ENCODE measurements at places on chromosomes 4 and X.

- no peak for DNase-seq
Measured at GRCh38 chrX:10795721-10796120, 175.3 kb upstream of the MID1 start.

GRCh38 chr4:108029016-108029720, 39.5 kb downstream of the HADH start:
- DNase-seq = no peak

DNA sequence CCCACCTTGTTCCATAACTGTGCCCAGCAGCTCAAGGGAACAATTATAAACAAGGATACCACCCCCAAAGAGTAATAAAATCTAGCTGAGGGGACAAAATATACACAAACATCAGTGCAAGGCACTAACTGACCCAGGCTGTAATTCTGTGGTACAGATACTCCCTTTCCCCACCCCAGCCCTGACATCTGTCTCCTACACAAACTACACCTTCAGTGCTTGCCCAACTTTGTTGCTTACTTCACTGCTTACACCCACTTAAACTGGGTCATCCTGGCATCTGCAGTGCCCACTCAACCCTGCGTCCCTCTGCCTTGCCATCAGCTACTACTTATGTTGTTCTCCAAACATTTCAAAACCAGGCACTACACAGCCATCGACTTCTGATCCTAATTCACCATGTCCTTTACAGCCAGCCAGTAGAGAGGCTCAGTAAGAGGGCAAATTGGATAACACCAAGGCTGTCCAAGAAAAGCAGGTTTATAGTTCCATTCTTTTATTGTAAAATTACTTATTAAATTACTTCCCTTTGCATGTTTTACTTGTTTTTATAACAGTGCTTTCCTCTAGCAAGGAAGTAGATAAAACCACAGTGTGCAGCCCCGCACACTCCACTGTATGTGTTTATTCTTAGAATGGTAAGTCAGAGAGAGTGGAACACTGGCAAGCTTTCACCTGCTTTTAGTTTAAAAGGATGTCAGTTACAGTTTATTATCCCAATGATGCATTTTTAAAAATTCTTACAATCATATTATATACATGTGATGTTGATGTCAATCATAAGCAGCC, 149.6 kb downstream of the INPP4B start:
- DNase-seq = no peak

GRCh38 chrX:34578237-34578636, 78.8 kb downstream of the TMEM47 start:
- no peak for DNase-seq

Measured in C1 segment of cervical spinal cord (tissue), 14 donors.